ENCODE measurements at places on chromosomes 3 and 15. TPM values are rescaled to one million over a fixed set of nuclear protein-coding genes. Genes with fewer than 3 reads are reported as not detected.

The EIF4E3 gene
- total RNA-seq: 25.3 TPM

- no peak for ATAC-seq
These were observed 258.9 kb downstream of the XXYLT1 start for GRCh38 chr3:195012100-195012499.

- ATAC-seq: no peak
These were observed 9.4 kb downstream of the TMEM41A start for GRCh38 chr3:185489462-185489861.

DNA sequence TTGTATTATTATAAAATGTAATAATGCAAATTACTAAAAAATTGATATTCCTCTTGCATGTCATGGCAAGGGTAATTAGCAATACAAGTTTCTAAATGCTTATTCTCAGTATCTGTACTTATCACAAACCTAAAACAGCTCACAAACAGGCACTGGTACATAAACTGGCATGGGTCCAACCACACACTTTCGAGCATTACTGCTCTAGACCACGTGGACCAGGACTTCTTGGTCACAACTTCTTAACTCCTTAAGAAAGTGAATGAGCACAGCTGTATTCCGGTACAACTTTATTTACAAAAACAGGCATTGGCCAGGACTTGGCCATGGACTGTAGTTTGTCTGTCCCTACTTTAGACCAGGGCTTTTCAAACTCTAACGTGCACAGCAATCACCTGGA lies 173.3 kb downstream of the SUCLG2 start:
- no peak for ATAC-seq

The BDH1 gene
- 89.2 TPM for total RNA-seq

GRCh38 chr3:153639631-153640030 lies 477.6 kb downstream of the RAP2B start:
- ATAC-seq: no peak

The CHST14 gene
- 12.1 TPM for total RNA-seq

DNA sequence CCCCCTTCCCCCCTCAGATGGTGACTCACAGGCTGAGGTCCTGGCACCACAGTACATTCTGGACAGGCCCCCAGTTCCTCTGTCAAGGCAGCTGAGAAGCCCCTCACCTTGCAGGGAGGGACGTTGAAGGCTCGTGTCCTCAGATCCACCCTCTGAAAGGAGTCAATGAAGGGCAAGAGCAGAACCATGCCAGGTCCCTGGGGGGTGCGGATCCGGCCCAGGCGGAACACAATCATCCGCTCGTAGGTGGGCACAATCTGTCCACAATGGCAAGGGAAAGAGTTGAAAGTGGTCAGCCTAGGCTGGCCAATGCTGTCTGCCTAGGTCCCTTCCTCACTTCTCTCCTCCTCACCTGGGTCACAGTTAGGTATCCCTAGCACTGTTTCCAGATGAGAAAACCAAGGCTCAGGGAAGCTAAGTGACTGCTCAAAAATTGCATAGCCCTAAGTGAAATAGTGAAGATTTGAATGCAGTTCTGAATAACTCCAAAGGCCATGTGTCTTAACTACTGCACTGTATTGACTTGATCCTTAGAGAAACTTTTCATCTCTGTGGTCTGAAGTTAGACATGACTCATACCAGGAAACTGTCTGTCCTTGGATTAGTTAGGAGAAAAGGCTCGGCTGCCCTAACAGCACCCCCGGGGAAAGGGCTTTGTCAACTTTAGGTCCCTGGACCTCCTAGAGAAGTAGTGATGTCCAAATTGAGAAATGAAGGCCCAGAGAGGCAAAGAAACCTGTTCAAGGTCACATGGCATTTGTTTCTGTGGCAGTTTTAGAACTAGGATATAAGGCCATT lies 2.9 kb downstream of the STOML1 start:
- ATAC-seq: no peak

DNA sequence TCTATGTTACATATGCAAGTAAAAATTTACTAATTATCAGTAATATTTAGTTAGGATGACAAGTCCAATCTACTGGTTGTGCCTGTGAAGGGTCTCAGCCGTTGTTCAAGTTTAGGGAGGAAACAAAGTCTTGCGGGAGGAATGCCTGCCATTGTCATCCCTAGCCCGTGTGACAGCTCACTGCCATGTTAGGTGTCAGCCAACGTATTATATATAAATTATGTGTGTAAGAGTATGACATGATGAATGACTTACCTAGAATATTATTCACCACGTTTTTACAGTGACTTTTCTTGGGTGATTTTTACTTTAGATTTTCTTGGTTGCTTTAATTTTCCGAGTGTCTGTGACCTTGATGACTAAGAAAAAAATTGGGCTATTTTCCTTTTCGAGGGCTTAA lies 614.4 kb upstream of the MDFIC2 start:
- no peak for ATAC-seq

DNA sequence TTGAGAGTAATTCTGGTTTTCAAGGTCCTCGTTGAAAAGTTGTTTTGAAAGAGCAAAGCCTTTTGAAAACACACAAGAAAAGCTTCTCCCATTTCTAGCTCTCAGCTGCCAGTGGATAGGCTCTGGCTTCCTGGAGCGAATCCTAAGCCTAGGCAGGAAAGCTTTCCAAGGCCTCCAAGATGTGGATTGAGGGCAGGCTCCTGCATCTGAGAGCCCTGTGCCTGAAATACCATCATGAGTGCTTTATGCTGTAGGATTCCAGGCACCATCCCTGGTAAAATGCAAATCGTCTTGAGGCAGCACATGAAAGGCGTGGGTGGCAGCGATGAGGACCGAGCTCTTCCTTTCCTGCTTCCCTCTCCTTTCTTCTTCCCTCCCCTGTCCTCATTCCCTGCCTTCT lies 60.7 kb upstream of the CORO2B start:
- ATAC-seq: no peak

All from activated T-helper 17 cell treated with anti-CD3 and anti-CD28 coated beads, Interleukin-2, amount 50 U/mL, for 72 hours (primary cell).